ENCODE measurements at places on chromosomes 7 and 10.

DNA sequence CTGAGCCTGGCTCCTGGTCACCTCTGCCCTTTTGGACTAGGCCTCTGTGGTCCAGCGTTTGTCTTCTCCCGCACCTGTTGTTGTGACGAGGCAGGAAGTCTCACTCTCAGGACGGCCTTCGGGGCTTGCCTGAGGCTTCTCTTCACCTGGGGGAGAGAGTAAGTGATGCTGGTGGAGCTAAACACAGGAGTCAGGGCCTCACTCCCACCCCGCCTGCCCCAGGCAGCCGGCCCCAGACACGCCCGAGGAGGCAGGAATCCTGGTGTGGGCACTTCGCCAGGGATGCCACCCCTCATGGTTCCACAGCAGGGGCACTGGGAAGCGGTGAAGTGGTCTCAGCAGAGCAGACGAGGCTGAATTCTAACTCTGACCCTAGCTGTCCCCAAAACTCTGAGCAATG lies 42.4 kb downstream of the IL2RA start:
- DNase-seq = no peak

- DNase-seq = no peak
Observed at GRCh38 chr7:33452805-33453502, 323.6 kb downstream of the BBS9 start.

DNA sequence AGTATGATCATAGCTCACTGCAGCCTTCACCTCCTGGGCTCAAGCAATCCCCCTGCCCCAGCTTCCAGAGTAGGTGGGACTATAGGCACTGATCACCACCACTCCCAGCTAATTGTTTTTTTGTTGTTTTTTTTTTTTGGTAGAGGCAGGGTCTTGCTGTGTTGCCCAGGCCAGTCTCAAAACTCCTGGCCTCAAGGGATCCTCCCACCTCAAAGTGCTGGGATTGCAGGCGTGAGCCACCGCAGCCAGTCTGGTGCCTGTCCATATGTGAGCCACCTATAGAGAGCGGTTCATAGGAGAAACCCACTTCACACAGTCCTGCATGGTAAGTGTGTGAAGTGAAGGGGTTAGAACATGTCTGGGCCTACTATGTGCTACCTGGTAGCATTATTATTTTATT lies 47.5 kb downstream of the SLC29A4 start:
- DNase-seq = no peak

- no peak for DNase-seq
Observed at GRCh38 chr7:103809229-103809994, 180.0 kb downstream of the RELN start.

- DNase-seq = no peak
Observed at GRCh38 chr7:26760501-26760900, 103.9 kb downstream of the SKAP2 start.

- DNase-seq = no peak
Observed at GRCh38 chr7:135745703-135746312, 2.8 kb downstream of the FAM180A start.

DNA sequence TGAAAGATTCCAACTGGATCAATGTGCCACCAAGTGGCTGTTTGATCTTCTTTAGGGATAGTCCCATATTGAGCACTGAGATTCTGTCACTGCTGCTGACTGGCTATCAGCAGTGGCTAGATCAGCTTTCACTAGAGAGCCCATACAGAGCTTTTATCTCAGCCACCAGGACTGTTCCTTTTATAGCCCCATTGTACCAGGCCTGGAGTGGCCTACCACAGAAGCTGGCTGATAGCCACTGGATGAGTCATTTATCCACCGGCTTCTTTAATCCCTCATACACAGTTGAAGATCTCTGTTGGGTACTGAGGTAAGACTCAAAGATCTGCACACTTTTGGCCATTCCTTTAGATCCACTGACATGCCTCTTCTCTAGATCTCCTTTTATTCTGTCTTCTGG lies 1101.1 kb downstream of the SORCS3 start:
- DNase-seq = no peak

DNA sequence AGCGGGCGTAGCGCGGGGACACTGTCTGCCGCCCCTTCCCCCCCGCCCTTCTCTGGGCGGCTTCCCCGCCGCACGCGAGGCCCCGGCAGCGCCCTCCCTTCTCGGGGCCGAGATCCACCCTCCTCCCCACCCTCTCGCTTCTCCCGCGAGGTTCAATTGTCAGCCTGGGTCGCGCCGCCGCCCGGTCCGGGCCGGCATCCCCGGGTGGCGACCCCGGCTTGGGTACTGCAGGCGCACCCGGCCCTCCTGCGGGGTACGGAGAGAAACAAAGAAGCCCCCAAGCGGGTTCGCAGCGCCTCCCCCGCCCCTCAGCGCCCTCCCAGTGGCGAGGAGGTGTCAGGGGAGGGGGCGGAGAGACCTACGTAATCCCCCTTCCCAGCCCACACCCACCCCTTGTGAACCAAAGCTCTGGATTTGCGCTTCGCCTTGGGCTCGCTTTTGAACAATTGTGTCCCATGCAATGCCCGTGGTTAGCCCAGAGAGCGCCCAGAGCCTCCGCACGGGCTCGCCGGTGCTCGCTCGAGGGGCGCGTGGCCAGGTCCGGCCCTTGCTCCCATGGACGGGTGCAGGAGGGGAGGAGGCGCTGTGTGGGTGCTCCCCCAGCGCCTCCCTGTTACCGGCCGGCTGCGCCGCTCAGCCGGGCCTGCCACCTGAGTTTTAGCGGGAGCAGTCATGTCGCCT lies 634 bp downstream of the HECW1 start:
- no peak for DNase-seq

GRCh38 chr7:50598460-50599343 lies 33.5 kb upstream of the DDC start:
- DNase-seq = no peak

- DNase-seq = no peak
Observed at GRCh38 chr7:148882841-148883265, 1.2 kb downstream of the EZH2 start.

DNA sequence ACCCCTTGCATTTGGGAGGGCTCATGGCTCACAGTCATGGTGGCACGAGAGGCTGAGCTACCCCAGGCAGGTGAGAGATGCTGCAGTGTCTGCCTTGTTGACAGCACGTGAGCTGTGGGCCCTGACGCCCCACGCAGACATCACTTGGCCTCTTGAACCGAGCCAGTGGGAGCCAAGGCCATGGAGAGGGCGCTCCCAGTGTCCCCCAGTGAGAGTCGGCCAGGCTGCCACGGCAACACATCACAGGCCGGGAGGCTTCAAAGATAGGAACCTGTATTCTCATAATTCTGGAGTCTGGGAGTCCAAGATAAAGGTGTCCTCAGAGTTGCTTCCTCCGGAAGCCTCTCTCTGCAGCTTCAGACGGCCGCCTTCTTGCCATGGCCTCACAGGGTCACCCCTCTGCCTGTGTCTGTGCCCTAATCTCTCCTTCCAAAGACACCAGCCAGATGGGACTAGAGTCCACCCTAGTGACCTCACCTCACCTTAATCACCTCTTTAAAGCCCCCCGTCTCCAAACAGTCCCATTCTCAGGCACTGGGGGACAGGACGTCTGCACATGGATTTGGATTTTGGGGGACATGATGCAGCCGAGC lies 119.6 kb downstream of the KLF6 start:
- DNase-seq = no peak

GRCh38 chr10:44419790-44420549 lies 35.1 kb upstream of the CXCL12 start:
- DNase-seq = no peak

GRCh38 chr10:98391578-98391991 lies 23.4 kb downstream of the PYROXD2 start:
- peak; percentile 64 for DNase-seq

GRCh38 chr7:303425-303824 lies 13.5 kb downstream of the FOXL3 start:
- no peak for DNase-seq

DNA sequence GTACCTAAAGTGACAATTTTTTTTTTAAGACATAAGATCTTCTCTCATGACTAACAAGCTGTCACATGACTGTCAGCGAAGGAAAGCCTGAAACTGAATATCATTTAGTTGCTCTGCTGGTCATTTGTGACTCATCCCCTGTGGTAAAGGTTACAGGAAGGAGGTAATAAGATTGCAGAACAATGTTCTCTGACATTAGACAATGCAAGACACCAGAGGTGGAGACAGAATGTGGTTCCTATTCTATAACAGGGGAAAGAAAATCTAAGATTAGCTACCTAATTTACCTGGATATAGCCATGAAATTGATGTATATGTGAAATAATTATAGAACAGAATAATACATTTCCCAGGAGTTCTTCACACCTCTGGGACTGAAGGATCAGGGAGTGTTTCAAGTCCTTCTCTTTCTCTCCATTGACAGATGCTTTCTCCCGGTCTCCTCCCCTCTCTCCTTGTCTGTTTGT lies 47.7 kb downstream of the LRGUK start:
- DNase-seq = no peak

DNA sequence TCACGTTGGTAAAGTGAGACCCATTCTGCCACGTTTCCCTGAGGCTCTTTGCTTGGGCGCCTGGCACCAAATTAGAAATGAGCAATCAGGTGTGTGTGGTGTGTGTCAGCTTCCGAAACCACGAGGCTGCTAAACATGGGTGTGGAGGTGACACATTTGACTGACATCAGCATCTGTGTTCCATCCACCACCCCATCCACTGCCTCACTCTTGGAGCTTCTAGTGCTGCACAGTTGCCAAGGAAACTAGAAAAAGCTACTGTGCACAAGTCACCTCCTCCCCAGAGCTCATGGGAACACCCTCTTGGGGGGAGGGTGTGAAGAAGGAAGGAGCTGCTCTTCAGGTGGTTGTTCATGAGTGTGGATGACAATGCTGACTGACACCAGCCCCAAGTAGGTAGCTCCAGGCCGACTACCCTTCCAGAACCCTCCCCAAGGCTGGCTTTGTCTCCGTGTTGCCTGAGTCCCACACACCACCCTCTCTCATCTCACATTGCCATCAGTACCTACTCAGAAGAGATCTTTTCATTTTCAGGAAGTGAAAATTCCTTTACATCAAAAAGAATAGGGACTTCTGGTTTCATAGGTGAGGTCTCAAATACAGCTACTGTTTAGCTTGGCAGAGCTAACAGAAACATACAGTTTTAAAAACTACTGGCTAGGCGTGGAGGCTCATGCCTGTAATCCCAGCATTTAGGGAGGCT lies 152.2 kb downstream of the TMEM178B start:
- DNase-seq = no peak

DNA sequence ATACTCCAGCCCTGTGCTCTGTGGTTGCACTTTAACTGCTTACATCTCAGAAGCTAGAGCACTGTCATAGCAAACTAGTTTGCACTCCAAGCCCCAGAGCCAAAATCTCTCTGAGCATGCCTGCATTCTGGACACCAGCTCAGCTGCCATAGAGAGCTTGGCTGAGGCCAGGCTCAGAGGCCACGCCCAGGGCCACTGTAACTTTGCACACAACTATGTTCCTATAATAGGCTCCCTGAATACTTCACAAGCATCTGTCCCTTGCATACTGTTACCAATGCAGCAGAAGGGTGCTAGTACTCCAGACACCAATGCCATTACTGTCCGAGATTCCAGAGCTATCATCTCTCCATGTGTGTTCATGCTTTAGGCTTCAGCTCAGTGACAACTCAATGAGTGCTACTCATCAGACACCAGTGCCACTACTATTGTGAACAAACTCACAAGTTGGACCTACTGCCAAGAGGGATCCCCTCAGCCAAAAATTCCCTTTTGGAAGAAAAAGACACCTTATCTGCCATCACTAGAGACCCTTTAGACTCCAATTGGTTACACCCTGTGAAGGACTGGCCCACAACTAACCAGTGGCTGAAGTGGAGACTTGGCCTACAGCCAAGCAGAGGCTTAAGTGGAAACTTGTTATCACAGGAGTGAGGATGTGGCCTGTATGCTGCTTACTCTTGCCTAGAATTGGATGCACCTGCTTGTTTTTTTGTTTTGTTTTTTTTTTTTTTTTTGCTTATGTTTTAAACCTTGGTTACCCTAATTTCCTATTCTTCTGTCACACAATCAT lies 211.6 kb upstream of the MAGI2 start:
- no peak for DNase-seq

- DNase-seq = no peak
Observed at GRCh38 chr10:51020200-51020599, 54.1 kb upstream of the PRKG1 start.

DNA sequence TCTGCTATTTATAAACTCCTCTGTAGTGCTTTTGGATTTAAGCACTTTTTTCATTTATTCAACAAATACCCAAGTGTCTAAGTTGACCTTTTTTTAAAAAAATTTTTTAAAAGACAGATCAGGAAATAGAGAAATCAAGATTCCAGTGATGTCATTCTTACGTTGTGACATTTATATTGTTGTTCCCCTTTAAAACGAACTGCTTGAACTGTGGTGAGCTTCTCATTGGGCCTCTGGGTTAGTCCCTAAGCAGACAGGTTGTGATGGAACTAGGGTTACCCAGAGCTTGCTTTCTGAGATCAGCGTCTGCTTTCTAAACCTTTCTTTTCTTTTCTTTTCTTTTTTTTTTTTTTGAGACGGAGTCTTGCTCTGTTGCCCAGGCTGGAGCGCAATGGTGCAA lies 22.4 kb downstream of the GATA3 start:
- DNase-seq = no peak

GRCh38 chr7:50803359-50804337 lies 21.0 kb upstream of the GRB10 start:
- no peak for DNase-seq

DNA sequence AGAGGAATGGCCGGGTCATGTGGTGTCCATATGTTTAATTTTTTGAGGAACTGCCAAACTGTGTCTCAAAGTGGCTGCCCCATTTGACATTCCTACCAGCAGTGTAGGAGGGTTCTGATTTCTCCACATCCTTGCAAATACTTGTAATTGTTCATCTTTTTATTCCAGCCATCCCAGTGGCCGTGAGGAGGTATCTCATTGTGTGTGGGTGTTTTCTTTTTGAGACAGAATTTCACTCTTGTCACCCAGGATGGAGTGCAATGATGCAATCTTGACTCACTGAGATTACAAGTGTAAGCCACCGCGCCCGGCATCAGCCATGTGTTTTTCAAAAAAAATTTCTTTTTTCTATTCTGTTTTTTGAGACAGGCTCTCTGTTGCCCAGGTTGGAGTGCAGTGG lies 38.7 kb upstream of the DLG5 start:
- no peak for DNase-seq
